ENCODE measurements at places on chromosomes 1 and 21. TPM values are rescaled to one million over a fixed set of nuclear protein-coding genes. Genes with fewer than 3 reads are reported as not detected.

DNA sequence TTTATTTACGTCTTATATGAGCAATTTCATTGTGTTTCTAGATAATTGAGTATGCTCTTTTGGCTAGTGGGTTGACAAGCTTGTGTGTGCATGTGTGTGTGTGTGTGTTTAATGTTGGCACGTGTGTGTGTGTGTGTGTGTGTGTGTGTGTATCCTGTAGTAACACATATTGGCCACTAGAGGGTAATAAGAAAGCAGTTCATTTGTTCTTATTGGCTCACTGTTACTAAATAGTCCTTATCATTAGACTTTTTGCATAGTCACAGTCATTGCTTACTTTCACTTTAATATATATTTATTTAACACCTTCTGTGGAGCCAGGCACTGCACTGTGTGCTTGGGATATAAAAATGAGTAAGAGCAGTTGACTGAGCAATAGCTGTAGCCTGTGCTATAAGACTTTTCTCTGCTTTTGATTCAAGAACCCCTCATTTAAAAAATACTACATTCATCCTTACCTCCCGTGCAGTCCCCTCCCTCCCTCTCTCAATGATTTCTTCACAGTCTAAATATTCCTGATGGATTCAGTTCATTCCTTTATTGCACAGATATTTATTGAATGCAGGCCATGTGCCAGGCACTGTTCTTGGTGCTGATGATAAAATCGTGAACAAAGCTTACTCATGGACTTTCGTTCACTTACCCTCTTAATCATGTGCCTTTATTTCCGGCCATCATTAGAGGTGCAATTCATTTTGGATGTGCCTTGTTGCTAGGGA, 96.7 kb downstream of the DYRK1A start:
- DNase-seq: peak; percentile 72

DNA sequence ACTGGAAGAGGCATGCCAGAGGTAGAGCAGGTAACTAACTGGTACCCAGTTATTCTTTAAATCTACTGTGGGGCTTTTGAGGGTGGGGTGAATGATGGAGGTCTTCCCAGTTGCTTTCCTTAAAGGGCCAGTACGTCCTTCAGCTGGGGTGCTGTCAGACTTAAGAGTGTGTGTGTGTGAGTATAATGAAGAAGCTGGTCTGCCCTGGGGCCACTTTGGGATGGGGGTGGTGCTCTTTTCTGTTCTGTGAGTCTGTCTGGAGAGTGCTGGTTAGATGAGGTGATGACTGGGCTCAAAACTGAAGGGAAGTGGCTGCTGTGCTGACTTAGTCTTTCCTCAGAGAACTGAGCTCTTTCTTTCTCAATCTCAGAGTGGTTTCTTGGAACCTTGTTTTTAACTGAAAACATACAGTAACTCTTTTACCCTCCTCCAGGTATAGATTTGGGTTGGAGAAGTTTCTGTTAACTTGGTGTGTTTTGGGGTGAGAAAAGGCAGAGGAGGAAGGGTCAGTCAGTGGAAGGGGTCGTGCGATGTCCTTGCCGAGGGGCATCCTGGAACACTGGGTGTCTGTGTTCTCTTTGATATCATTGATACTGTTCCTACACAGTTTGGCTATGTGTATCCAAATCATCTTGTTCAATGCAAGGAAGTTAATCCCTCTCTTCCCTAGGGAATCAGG, 746 bp downstream of the MACF1 start:
- DNase-seq: peak; percentile 67

GRCh38 chr1:45044916-45045315, 32.9 kb downstream of the UROD start:
- DNase-seq: no peak

GRCh38 chr1:44810101-44810761, 1.9 kb downstream of the BTBD19 start:
- peak; percentile 48 for DNase-seq

DNA sequence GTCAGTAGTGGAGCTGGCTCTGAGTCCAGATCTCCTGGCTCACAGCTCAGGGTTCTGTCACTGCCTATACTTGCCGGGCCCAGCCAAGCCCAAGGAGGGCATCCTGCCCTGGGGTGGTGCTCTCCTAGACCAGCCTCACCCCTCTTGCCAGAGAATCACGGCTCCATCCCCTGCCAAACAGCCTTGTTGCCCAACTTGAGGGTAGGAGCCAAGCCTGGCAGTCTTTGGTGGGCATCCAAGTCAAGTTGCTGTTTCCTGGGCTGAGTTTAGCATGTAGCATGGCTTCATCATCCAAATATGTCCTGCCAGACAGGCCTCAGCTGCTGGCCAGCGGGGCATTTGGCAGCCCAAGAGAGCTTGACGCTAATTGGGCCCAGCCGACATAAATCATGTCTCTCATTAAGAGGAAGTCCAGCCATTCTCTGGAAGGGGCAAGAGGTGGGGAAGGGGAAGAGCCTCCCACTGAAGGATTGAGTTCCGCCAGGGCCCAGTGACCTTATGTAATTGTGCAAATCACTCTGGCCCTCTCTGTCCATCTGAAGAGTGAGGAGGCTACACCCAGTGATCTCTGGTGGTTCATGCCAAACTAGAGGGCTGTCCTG, 22.6 kb upstream of the TRABD2B start:
- no peak for DNase-seq

DNA sequence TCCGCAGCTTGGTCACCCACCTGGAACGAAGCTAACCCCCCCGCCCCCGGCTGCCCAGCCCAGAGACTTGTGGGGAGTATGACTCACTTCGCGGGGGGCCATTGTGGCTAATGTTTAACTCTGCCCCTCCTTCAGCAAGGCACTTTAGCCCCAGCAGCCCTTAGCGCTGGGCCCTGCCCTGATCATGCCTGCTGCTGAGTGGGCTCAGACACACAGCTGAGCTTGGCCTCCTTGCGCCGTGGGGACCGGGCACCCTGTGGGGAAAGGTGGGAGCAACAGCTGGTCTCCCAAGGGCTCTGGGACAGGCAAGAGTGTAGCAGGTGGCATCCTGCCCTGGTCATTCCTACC, 6.3 kb upstream of the LAD1 start:
- DNase-seq: peak; percentile 91

DNA sequence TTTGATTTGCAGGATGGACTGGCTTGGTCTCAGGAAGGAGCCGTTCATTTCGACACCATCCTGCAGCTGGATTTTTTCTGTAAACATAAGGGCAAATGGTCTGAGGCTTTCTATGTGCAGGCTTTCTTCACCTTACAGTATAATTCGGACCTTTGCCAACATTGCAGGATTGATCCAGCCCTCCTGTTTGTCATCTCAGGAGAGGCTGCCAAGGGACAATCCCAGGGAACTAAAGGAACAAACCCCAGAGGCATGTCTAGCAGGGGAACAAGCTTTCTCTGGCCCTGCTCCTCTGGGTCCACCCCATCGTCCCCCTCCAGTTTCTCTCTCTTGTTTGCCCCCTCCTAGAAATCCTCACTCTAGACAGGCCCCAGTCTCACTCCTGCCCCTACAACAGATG, 24.8 kb upstream of the GBP6 start:
- DNase-seq: no peak

GRCh38 chr1:201933840-201934430, 12.4 kb downstream of the LMOD1 start:
- no peak for DNase-seq

- DNase-seq: no peak
Observed at GRCh38 chr1:24191860-24192259, 4.8 kb upstream of the IFNLR1 start.

Gene KCNA3
- 11.9 TPM for total RNA-seq

Gene SIK1
- 78.1 TPM for total RNA-seq

Gene XCL1
- not detected for total RNA-seq

Measured in stomach (tissue), 19 donors.